ENCODE measurements at places on chromosomes 1 and 21.

DNA sequence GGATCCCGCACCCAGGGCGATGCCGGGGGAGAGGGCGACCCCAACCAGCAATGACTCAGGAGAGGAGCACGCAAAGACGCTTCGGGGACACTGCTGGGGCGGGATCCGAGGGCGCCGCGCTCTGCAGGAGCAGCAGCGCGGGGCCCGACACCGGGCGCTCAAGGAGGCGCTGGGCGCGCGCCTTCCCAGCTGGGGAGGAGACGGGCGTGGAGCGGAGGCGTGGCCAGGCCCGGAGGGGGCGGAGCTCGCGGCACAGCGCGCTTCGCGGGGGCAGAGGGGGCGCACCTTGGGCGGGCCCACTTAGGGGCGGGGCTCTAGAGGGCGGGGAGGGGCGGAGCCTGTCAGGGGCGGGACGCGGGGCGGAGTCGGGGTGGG, 369 bp downstream of the SUMO3 start:
- peak; percentile 91 for DNase-seq

DNA sequence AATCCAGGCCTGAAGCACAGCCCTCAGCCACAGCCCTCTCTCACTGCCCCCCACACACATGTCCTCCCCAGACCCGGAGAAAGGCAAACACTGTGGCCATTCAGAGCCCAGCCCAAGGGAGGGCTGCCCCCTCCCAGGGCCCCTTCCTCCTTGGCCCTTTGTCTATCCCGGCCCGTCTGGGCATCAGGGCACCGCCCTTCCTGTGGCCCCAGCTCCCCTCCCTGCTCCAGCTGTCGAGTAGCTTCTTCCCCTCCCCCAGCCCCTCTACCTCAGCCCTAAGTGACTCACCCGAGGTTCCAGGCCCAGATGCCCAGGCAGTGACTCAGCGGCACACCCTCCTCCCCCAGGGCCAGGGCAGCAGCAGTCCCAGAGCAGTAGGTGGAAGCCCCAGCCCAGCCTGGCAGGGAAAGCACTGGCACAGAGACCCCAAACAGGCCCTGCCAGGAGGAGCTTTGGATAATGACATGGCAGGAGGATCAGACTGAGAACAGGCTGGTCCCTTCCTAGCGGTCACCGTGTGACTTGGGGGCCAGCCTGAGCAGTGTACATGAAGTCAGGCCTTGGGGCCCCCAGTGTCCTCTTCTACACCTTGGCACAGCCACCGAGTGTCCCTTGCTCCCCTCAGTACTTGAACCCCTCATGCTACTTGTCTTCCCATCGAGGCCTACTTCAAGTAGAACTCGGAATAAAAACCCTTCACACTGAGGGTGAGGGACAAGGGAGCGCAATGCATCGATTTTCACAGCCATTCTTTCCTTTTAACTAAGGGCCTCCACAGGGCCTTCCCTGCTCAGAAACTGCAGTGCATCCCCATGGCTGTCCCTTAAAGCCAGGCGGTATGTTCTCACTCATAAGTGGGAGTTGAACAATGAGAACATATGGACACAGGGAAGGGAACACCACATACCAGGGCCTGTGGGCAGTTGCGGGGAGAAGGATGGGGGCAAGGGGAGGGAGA, 1.0 kb upstream of the S100A2 start:
- peak; percentile 67 for DNase-seq

- no peak for DNase-seq
Measured at GRCh38 chr1:118304722-118305359, 119.8 kb upstream of the SPAG17 start.

GRCh38 chr1:67573311-67573872, 111.6 kb upstream of the GADD45A start:
- no peak for DNase-seq

DNA sequence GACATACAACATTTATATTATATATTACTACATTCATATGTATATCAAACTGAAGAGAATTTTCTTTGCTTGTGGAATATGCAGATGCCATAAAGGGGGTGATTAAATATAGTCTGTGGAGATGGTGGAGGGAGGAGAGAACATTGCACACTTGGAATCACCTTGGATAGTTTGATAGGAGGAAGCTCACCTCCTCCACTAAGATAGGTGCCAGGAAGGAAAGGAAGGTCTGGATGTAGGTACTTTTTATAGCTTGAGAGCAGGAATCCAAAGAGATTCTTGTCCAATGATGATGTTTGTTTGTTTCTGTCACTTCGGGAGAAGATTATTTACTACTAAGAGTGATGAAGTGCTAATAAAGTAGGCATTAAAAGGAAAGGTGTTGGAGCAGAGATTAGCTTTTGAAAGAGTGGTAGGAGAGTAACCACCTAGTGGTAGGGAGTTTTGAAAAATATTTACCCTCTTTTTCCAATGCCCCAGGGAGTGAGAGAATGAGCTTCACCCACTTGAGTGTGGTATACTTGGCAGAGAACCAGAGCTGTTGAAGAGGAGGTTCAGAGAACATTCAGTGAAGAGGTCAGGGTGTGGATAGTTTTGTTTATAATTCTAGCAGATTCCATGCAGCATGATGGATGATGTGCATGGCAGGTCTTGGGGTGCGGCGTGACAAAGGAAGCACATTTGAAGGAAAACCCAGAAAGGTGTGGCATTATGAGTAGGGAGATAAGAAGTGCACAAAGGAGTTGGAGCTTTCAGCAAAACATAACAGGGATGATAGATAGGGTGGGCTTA, 145.0 kb downstream of the PATJ start:
- no peak for DNase-seq

GRCh38 chr1:113782406-113782805, 23.1 kb upstream of the PHTF1 start:
- DNase-seq = no peak

DNA sequence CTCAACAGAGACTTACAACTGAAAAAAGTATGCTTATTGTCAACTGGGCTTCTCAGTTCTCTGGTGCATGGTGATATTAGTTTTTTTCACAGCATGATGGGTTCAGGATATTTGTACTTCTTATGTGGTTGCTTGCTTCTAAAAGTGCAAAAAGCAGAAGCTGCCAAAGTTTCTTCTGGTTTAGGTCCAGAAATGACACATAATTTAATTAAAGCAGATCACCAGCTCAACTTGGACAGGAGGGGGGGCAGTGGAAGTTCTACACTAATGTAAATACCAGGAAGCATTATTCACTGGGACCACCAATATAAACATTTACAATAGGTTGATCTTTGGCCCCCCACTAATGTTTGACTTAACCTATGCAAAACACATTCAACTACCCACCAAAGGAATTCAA, 354.8 kb upstream of the BRINP3 start:
- no peak for DNase-seq

GRCh38 chr1:187871177-187871845, 1042.6 kb downstream of the PLA2G4A start:
- no peak for DNase-seq

DNA sequence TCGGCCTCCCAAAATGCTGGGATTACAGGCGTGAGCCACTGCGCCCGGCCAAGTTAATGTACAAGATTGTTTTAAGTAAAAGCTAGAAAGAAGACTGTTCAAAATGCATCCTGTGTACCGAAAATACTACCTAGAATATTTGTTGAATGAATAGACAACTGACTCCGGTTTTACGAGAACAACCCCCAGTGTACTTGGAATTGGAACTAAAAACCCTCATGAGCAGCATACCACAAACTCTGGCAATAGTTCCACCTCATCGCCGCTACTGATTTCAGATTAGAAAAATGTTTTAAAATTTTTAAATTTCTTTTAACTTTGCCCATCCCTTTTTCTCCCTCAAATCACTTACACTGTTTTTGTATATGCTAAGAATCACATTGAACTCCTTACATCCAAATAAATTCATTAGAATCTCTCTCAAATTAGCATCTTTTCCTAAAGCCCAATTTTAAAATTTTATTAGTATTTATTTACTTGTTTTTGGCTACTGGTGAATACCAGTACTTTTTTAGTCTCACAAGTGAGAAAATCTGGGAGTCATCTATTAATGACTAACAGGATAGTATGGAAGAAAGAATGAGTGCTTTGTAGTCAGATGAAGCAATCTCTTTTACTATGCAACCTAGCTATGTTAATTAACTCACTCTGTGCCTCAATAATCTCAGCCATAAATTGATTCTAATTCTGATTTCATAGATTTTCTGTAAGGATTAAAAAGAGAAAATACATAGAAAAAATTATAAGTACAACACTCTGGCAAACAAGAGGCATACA, 95.1 kb downstream of the GPATCH2 start:
- DNase-seq = no peak

- DNase-seq = no peak
Measured at GRCh38 chr1:163657719-163658118, 336.0 kb downstream of the NUF2 start.

- DNase-seq = no peak
Measured at GRCh38 chr1:32806290-32806689, 10.9 kb downstream of the YARS1 start.

DNA sequence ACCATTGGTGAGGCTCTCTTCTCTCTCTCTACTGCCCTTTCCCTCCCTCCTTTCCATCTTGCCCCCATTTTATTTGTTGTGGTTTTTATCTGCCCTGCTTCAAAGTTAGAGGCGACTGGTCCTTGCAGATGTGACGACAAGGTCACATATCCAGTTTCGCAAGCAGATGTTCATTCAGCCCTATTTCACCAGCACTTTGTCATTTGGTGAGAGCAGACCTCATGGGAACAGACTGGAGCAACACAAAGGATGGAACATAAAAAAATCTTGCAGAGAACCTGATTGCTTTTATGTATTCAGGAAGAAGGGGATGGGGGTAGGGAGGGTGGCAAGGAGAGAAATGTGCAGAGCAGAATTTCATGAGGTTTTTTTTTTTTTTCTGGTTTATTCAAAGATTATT, 84.3 kb downstream of the ELAVL4 start:
- DNase-seq = no peak

DNA sequence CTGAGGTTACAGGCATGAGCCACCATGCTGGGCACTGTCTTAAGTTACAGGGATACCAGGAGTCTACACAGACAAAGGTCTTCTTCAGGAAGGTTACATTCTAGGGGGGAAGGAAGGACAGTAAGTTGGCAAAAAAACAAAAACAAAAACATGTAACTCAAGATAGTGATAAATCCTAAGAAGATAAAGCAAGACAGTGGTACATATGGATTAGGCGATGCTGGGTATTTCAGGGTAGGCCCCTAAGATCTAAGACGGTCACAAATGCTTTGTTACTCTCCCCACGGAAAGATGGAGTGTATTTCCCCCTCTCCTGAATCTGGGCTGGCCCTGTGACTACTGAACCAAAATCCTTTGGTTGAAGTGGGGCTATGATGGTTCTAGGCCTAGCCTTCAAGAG, 8.2 kb downstream of the CLCC1 start:
- DNase-seq = no peak

DNA sequence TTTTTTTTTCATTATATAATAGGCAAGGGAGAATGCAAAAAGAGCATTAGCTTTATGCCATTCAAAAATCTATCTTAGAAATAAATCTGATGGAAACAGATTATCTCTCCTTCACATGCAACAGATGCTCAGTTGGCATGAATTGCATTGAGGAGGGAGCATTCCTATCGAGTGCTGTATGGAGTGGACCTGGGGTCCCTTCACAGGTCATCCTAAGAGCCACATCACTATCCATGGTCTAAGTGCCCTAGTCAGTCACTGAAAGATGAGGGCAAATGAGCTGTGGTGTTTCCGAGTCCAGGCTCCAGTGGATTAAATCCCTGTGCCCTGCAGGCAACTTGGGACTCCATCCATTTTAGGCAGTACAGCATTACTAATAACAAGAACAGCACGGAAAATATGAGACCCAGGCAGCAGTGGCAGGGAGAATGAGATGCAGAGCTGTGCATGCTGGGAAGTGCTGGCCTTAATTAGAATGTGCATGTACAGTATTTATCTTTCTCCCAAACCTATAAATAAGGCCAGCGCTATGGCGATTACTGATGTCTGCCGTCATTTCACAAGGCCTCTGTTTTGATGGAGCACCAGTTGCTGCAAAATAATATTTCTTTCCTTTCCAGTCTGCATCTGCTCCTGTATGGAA, 512.3 kb upstream of the PLXNA2 start:
- no peak for DNase-seq

DNA sequence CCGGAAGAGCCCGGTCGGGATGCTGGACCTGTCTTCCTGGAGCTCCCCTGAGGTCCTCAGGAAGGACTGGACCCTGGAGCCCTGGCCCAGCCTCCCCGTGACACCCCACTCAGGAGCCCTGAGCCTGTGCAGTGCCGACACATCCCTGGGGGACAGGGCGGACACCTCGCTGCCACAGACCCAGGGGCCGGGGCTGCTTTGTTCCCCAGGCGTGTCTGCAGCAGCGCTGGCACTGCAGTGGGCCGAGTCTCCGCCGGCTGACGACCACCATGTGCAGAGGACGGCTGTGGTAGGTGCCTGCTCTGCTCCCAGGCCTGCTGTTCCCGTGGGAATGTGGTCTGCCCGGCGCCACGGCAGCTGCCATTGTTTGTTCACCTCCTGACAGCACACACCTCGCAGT, 42.1 kb upstream of the DIP2A start:
- DNase-seq = no peak

- no peak for DNase-seq
Measured at GRCh38 chr1:19734056-19734455, 65.7 kb downstream of the TMCO4 start.

GRCh38 chr1:21821385-21822019, 9.4 kb downstream of the LDLRAD2 start:
- no peak for DNase-seq

- no peak for DNase-seq
Measured at GRCh38 chr21:41651406-41651805, 115.4 kb downstream of the RIPK4 start.

GRCh38 chr1:197614916-197615692, 160.2 kb downstream of the DENND1B start:
- DNase-seq = no peak

- DNase-seq = no peak
Measured at GRCh38 chr1:231310391-231310934, 27.2 kb downstream of the EXOC8 start.

GRCh38 chr1:231485029-231485784, 43.3 kb upstream of the TSNAX start:
- no peak for DNase-seq

DNA sequence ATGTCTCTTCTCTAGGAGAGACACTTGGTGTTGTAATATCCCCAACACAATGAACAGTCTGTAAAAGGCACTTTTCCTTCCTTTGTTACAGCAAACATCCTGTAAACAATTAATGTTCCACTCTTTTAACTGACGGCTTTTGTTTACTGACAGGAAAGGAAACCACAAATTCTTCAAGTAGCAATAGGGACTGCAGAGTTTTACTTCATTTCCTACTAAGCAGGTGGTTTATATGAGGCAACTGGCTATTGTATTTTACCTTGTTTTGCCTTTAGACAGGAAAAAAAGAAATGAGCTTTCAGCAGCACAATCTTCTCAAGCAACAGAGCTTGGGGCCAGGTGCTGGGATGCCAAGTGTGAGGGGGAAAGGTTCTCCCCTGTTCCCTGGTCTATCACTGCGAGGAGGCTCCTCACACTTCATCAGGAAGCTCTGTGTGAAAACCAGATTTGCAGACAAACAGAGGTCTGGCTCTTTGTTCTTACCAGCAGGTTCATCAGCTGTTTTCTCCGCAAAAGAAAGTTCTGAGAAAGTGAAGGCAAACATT, 51.2 kb downstream of the SIPA1L2 start:
- DNase-seq = no peak

GRCh38 chr1:215113776-215114153, 31.2 kb downstream of the KCNK2 start:
- no peak for DNase-seq

GRCh38 chr1:247013391-247013790, 5.5 kb upstream of the ZNF695 start:
- no peak for DNase-seq

GRCh38 chr1:180888870-180889269, 23.8 kb upstream of the KIAA1614 start:
- DNase-seq = no peak
